Sciatic nerve (tissue), 2 donors: ENCODE measurements at places on chromosomes 13 and 19.

- DNase-seq: no peak
These were observed 5.3 kb downstream of the SIX5 start for GRCh38 chr19:45763691-45764294.

- no peak for DNase-seq
These were observed 21.2 kb downstream of the MISP start for GRCh38 chr19:772063-772462.

GRCh38 chr19:57819475-57820148 is 4.9 kb upstream of the ZNF552 start:
- peak; percentile 82 for DNase-seq

- no peak for DNase-seq
These were observed 14.5 kb downstream of the ZNF426 start for GRCh38 chr19:9523885-9524474.

GRCh38 chr19:1155352-1156304 is 18.4 kb downstream of the SBNO2 start:
- no peak for DNase-seq

DNA sequence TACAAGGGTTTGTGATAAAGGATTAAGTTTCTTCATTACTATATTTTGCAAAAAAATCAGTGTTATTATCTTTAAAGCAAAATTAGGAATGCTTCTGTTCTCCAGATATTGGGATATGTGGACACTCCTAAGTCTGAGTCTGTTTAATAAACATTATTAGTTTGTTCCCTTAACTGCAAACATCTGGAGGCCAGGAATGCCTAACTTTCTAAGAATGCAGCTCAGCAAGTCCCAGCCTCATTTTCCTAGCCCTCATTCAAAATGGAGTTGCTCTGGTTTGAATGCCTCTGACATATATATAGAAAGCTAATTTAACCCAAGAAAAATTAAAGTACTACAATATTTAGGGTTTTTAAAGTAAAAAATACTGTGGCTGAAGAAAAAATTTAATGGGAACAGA is 33.6 kb upstream of the EDNRB start:
- DNase-seq: no peak

- DNase-seq: peak; percentile 74
These were observed at the start of gene SYDE1 for GRCh38 chr19:15107061-15108010. TSS of gene SYDE1 (plus strand) at chr19:15107401. CDS start at chr19:15107434, 33 bp downstream.

DNA sequence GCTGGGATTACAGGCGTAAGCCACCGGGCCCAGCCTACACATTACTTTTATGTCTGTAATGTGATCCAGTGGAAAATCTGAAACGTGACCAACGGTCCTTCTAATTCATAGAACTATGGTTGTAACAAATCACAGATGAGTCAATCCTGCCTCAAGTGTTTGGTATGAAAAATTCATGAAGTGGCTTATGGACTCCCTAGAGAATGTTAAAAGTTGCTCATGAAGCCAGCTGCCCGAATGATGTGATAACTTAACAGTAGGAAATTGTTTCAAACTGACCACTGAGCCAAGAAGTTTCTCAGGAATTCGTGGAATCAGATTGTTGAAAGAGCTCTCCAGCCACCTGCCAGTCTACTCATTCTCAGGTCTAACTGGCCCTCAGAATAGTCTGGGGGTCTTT is 59.4 kb upstream of the FARP1 start:
- no peak for DNase-seq

DNA sequence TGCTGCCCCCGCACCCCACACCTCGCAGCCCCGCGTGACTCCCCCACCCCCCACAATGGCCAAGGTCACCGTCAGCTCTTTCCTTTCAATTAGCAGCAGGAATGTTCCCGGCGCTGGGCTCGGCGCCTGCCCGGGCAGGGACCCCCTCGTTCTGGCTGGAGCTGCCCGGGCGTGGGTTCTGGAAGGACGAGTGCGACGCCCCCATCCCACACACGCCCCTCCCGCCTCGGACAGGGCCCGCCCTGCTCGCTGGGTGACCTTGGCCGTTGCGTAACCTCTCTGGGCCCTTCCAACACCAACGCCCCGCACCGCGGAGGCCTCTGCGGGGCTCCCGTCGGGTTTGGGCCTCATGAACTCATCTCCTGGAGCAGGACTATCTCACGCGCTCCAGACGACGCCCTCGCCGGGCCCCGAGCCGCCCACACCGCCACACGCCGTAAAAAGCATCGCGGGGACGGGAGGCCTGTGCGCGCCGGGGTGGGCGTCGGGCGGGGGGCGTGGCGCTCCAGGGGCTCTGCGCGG is 10.3 kb downstream of the PALM start:
- DNase-seq: peak; percentile 84

- no peak for DNase-seq
These were observed 469.8 kb downstream of the DCT start for GRCh38 chr13:94009701-94010100.

DNA sequence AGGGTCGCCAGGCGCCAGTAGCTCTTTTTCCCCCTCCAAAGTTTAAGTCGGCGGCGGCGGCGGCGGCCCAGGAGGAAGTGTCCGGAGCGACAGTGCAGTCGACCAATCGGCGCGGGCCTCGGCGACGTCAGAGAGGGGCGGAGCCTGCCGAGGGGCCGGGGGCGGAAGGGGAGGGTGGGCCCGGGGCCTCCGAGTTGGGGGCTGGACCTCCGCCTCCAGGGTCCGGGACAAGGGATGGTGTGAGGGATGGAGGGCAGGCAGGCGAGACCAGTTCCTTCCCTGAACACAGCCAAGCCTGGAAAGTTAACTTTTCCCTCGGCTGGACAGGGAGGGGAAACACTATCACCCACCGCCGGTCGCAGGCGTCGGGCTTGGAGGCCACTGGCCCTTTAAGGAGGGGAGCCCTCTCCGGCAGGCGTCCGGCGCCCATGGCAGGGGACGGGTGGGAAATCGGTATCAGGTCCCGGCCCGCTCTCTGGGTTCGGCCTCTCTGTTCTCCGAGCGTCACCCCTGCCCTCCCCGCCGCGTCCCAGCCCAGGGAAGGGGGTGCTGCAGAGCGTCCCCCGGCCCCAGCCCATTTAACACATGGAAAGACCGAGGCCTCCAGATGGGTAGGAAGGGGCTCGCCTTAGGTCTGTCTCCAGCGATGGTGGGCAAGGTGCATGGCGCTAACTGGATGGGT is at the start of gene PRKD2:
PRKD2 (minus strand) TSS at position 81 of the 682 bp plus-strand sequence. CDS start 744 bp downstream, outside the sequence.
- DNase-seq: peak; percentile 97

DNA sequence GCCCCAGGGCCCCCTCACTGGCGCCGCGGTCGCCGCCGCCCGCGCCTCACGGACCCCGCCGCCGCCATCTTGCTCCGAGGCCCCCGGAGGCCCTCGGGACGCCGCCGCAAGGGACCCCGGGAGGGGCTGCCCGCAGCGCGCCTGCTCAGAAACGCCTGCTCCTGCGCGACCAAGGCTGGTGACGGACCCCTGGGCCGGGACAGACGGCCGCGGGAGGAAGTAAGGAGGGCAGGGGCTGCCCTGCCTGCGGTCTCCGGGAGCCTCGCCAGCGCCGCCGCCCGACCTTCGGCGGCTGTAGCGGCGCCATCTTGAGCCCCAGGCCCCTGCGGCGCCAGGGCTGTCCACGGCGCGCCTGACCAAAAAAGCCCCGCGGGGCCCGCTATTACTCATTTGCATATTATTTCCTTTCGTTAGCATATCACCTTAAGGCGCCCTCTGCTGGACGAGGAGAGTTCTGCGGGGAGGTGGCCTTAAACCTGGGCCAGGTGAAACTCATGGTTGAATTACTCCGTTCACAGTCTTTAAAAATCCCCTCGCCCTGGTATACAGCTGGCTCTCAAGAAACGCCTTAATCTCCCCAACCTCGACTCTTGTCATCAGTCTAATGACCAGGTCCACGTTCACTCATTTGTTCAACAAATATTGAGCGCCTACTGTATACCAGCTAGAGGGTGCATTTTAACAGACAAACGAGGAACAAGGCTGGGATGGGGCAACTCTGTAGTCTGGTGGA is at the start of gene REXO1:
REXO1 (minus strand) TSS at position 85 of the 733 bp plus-strand sequence. CDS start 125 bp downstream, outside the sequence.
- peak; percentile 96 for DNase-seq
